AG08395 (cell line): ENCODE measurements at places on chromosomes 12 and 14.

DNA sequence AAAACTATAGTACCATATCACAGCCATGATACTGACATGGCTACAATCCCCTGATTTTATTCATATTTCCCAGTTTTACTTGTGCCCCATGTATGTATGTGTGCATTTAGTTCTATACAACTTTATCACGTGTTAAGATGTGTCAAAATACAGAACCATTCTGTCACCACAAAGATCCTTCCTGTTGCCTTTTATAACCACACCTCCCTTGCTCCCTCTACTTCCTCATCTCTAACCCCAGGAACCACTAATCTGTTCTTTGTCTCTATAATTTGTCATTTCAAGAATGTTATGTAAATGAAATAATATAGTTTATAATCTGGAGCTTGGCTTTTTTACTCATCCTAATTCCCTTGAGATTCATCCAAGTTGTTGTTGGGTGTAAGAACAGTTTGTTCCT lies 358.4 kb downstream of the DPF3 start:
- no peak for DNase-seq

DNA sequence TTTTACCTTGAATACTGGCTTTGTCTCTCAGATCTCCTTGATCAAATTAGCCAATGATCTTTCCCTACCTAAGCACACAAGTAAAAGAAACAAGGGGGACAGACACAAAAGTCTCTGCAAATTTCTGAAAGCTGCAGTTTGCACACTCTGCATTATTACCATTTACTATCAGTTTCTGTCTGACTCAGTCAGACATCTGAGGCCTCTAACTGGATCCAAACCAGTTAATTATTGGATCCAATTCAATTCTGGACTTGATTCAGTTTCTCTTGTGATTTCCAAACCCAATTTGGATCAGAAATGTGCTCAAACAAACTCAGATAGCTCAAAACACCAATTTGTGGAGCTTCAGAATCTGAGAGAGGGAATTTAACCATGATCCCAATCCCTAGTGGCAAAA lies 16.6 kb downstream of the SSTR1 start:
- no peak for DNase-seq

GRCh38 chr12:108905725-108906124 lies 25.8 kb downstream of the DAO start:
- no peak for DNase-seq

GRCh38 chr14:85426068-85426935 lies 103.6 kb upstream of the FLRT2 start:
- no peak for DNase-seq

DNA sequence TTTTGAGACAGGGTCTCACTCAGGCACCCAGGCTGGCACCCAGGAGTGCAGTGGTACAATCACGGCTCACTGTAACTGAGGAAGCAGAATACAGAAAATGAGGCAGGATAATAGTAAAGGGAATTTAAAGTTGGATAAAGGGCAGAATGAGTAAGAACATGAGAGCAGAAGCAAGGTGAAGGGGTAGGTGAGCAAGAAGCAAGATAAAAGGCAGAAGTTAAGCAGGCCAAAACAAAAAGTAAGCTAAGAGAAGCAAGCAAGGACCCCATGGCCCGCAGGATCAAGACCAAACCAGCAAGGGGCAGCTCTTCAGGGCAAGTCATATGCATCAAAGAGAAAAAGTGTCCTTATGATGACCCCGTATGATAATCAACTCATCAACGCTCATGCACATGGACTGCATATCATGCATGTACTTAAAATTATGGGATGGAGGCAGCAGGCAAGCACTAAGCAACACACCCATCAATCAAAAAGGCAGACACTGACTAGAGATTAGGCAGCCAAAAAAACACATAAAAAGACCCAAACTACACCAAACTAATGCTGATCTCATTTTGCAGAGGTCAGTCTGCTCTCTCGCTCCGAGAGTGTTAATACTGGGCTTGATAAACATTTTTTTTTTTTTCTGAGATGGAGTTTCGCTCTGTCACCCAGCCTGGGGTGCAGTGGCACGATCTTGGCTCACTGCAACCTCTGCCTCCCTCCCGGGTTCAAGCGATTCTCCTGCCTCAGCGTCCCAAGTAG lies 11.6 kb downstream of the TIMELESS start:
- no peak for DNase-seq

- peak; percentile 95 for DNase-seq
Observed at GRCh38 chr14:105351920-105352851, 37.6 kb downstream of the PACS2 start.
